Naive thymus-derived CD8-positive, alpha-beta T cell (primary cell): ENCODE measurements at places on chromosomes 3 and 15. TPM values are rescaled to one million over a fixed set of nuclear protein-coding genes. Genes with fewer than 3 reads are reported as not detected.

DNA sequence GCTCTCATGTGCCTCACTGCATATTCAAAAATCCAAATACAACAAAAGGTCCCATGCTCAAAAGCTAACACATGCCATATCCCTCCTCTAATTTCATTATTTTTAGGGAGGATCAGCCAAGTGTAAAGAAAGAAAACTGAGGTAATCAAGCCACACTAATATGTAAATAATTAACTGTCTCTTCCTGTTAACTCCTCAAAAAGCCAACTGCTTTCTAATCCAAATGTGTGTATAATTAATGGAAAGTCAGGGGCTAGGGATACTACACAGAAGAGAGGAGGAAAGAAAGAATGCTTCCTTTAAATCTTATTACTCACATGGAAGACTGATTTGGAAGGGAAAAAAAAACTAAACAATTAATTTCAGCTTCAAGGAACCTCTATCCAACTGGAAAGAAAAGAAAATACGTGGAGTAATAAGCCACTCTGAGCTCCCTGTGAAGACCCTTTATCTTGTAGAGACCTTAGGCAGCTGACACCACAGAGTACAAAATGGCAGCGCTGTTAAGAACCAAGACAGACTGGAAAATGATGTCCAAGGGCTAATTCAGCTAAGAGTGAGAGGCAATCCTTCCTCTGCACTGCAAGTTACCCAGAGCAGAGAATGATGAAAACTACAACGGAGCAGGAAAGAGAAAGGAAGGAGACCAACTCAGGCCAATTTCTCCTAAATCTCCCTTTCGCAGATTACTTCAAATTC, 56.8 kb downstream of the ZNF148 start:
- H3K27me3 ChIP-seq, result no peaks in the 10 kb centered on the region
- no peak for DNase-seq
- no peak overlapping the region for H3K27ac ChIP-seq
- no peak overlapping the region for H3K4me3 ChIP-seq

The ACAD11 gene
- 28.1 TPM for total RNA-seq

The CCR8 gene
- not detected for total RNA-seq

The FANCD2OS gene
- not detected for total RNA-seq

The TRIM42 gene
- not detected for total RNA-seq
